Activated naive CD4-positive, alpha-beta T cell treated with anti-CD3 and anti-CD28 coated beads, Interleukin-2, amount 50 U/mL, for 72 hours (primary cell): ENCODE measurements at places on chromosomes 5 and 9.

GRCh38 chr5:14748180-14748900 is 83.8 kb downstream of the OTULIN start:
- no peak for DNase-seq

DNA sequence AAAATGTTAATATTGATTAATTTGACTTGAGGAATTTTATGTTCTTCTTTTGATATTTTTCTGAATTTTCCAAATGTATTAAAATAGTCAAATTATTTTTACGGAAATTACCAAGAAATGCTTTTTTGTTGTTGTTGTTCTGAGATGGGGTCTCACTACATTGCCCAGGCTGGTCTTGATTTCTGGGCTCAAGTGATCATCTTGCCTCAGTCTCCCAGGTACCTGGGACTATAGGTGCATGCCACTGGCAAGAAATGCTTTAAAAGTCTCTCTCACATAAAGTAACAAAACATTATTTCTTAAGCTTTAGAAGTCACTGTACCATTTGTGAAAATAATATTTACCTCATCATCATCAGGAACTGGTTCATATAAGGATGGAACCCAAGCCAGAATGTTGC is 43.0 kb upstream of the ELOVL7 start:
- no peak for DNase-seq

GRCh38 chr5:100108883-100109282 is 426.3 kb upstream of the FAM174A start:
- DNase-seq: no peak

DNA sequence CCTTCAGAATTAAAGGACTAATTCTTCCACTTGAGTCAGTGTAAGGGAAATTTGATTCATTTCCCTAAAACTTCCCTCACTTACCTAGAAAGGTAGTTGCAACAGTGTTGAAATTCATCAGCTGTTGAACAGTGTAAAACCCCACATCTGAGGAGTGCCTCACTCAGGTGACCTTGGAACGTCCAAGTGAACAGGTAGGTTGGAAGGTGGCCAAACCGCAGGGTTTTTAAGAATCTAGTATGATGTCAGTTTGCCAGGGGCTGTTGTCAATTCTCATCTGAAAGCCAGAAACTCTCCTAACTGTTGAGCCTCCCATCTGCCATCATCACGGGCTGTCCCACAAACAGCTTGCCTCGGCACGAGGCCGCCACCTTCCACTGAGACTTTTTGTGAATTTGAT is 105.7 kb downstream of the TMEM174 start:
- DNase-seq: no peak

DNA sequence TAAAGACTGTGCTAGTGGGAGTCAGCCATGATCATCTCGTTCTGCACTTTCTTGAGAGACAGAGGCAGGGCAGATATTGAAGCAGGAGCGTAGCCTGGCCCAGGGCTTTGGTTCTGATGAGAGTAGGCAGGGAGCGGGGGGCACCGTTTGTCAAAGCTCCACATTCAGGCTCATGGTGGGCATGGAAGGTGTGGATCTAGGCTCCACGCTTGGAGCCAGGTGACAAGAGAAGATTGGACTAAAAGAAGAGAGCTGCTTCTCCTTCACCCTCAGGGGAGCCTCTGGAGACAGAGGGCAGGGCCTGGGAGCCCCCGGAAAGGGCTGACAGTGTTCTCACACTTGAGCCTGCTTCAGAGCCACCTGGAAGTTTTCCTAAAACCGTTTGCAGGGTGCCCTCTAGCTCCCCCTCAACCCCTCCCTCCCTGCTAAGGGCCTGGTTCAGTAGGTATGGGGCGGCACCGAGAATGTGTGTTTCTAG is 24.7 kb upstream of the FCN2 start:
- no peak for DNase-seq

DNA sequence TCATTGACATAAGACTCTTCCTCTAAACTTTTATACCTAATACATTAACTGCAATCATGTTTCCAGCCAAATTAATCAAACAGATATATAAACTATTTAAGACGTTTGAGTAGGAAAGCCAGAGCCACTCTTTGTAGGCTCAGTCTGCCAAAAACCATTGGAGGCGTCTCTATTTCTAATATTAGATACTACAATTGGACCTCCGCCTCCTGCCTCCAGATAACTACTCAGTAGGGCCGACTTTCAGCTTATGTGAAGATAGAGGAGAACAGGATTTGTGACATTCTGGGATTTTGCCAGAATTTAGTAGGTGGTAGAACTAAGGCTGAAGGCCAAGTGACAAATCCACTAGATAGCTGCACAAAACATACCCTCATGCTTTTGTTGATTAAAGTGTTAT is 463.0 kb downstream of the CETN3 start:
- no peak for DNase-seq

GRCh38 chr9:16320338-16320902 is 550.0 kb downstream of the BNC2 start:
- DNase-seq: no peak
